EL (cell line): ENCODE measurements at places on chromosomes 1 and 21.
A peak's percentile ranks its signal among the peaks of the same experiment; 100 is the strongest.

DNA sequence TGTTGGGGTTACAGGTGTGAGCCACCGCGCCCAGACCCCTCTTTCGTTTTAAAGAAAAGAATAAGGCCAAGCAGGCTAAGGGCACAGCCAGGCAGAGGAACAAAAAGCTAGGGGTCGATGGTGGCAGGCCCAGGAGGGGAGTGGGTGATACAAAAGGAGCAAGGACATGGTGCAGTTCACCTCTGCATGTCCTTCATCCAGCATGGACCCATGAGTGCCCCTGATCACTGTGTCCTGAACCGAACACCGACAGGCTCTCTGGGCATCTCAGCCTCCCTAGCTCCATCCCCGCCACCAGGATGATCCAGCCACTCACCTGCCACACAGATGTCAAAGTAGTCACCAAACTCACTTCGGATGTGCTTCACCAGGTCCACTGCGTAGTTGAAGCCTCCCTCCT lies 5.9 kb downstream of the MTHFR start:
- DNase-seq, result no peak

DNA sequence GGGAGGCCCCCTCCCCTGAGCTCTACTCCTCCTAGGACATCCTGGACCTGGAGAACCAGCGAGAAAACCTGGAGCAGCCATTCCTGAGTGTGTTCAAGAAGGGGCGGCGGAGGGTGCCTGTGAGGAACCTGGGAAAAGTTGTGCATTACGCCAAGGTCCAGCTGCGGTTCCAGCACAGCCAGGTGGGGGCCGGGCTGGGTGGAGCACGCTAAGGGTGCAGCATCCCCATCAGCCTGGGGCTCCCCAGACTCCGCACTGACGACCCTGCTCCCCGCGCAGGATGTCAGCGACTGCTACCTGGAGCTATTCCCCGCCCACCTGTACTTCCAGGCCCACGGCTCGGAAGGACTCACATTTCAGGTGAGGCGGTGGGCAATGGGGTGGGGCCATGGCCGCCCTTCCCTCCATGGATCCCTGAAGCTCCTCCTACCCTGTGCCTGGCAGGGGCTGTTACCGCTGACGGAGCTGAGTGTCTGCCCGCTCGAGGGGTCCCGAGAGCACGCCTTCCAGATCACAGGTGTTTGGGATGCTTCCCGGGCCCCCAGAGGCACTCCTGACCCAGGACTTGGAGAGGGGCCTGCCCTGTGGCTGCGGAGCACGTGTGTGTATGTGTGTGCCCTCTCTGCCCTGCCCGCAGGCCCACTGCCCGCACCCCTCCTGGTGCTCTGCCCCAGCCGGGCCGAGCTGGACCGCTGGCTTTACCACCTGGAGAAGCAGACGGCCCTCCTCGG lies 4.1 kb downstream of the PLEKHN1 start:
- no peak for DNase-seq

DNA sequence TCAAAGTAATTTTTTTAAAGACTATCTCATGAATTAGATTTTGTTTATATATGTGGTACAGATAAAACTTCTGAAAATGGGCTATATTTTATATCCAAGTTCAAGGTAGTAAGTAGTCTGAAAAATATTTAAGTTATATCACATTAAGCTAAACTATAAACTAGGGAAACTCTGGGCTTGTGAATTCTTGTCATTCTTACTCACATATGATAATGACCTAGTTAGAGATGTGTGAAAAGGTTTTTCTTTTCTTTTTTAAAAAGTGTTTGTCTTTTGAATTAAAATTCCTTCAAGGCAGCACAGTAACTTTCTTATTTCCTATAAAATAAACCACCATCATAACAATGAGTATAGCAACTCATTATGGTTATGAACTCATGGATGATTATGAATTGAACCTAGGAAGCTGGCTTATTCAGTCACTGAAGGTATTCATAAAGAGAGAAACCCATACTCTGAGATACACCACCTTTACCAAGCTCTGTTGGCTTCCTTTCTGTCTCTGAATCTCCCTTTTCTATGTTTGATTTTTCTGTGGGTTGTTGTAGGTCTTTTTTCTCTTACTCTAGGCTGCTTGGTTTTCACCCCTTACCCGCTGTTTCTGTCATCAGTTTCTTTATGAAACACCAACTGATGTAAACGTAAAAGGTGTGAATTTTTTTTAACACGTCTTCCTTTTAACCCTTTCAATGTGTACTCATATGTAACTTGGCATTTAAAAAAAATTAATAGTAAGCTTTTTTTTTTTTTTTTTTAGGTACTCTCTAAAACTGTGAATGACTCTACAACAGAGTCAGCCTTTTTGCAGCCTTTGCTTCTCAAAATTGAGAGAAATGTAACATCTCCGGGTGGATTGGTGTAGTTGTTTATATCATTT lies 25.2 kb downstream of the IL12RB2 start:
- no peak for DNase-seq

DNA sequence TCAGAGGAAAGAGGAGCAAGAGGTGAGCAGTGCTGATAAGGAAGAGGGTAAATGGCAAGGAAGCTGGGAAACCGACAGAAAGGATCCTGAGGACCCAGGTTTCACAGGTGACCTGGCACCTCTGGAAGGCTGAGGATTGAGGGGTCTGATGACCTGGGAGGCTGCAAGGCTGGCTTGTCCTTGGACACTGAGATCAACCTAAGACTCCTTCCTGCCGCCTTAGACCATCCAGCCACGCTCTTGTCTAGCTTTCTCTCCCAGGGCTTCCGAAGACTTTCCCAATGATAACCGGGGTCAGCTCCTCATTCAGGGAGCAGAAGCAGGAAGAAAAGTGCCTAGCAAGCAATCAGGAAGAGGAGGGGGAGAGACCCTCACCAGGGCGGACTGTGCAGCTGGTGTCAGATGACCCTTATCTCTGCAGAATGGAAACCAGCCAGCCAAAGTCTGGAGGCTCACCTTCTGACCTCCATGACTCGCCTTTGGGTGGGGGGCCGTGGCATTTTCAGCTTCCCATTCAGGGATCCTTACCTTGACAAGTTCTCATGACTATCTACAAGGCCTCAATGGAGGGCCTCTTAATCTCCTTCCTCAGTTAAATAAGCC lies 77.7 kb downstream of the CAPZB start:
- no peak for DNase-seq

DNA sequence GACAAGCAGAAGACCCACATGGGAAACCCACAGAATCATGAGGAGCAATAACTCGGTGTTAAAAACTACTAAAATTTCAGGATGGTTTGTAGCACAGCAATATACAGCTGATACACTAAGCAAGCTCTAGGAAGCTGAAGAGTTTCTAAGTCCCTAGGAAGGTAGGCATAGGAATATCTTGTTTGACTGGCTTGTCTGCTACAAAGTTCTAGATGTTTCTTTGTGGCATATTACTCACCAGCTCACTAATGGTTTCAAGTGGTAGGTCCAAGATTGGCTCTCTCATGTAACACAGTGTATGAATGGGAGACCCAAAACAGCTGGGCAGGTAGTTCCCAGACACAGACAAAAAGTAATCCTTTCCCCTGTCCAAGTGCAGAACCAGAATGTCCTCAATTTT lies 13.3 kb upstream of the MTF1 start:
- DNase-seq, result no peak

GRCh38 chr1:64110924-64111777 lies 92.3 kb upstream of the UBE2U start:
- DNase-seq, result peak; percentile 32

DNA sequence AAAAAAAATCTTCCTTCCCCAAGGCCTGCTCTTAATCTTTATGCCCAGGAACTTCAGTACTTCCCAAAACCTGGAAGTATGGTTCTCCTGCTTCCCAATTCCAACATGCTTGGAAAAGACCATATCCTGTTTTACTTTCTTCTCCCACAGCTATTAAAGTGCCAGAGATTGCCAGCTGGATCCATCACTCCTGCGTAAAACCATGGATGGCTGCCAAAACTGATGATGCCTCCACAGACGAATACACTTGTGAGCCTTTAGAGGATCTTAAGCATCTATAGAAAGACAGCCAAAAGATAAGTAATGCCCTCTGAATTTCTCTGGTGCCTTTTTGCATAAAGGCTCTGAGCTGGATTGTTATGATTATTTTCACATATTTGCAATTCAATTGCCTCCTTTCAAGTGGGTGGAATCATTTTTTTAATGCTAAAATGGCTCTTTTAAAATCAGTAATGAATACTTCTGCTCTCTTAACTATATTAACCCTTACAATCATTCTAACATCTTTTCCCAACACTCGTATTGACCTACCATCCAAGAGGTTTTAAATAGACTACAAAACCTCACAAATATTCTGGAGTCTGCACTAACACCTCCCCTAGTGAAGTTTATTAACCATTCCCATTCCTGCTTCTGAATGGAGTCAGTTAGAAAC lies 1807.8 kb downstream of the BRINP3 start:
- peak; percentile 2 for DNase-seq

- no peak for DNase-seq
Measured at GRCh38 chr1:155607708-155608107, 2.3 kb upstream of the MSTO1 start.

DNA sequence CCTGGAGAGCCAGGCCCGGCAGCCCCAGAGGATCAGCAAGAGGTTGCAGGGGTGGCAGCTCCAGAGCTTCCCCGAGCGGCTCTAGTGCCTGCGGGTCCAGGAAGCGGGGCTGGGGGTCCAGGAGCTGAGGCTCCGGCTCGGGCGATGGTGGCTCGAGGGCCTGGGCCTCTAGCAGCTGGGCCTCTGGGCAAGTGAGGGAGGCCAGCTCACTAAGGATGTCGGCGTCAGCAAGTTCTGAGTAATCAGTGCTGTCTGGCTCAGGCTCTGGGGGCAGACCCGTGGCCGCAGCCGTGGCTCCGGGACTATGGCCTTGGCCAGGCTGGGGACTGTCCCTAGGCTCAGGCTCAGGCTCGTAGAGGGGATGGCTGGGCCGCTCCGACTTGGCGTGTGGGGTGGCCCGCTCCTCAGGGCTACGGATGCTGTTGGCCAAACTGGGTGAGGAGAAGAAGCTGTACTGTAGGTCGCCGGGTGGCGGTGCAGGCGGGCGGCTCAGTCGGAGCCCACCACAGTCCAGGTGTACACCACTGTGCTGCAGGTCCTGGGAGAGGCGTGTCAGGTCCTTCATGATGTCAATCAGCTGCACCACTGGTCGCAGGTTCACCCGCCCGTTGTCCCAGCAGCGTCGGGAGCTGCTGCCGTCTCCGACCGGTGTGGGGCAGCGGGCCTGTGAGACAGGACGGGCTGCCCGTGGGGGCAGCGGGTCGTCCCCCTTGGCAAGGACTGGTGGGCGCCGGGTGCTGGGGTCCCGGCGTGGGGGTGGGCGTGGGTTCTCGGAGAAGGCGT lies 52.6 kb downstream of the AHDC1 start:
- DNase-seq, result no peak

DNA sequence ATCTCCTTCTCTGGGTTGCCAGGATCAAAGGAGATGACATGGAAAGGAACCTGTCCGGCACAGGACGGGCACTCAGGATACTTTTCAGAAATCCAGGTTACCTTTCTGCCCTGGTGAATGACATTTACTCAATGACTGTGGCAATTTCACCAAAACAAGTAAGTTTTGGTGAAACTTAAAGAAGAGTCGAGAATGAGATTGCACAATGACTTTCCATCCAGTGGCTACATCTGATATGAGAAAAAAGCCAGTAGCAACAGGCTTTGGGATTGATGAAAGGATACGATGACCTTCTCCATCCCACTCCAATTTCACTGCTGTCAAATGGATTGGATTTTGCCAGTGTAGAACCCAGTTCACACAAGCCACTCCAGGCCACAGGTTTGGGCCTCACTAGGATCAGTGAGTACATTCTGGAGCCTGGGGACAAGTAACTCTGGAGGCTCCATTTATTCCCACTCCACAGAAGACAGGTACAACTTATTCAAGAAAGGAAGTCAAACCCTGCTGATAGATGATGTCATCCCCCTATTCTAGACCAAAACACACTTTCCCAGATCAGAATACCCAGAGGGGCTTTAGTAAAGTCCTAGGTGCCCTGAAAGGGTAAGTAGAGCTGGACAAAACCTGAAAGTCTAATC lies 63.3 kb downstream of the PLPP3 start:
- no peak for DNase-seq

- peak; percentile 34 for DNase-seq
Measured at GRCh38 chr1:65508051-65508450, 87.6 kb downstream of the LEPR start.

DNA sequence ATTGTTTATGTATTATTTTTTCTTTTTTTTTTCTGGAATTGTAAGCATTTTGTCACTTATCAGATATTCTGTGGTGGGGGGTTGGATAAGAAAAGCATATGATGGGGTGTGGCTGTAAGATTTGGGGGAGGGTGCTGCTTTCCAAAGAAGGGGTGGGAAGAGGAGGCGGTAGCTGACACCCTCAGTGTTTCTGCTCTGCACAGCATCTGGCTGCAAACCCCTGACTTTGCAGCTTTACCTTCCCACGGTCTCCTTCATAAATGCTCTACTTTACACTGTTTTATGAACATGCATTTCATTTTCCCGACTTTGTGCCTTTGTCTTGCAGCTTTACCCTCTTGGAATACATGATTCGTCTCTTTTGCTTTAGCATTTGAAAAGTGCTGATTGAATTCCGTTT lies 7.6 kb downstream of the FMN2 start:
- DNase-seq, result no peak
